COR-L47 (cell line): ENCODE measurements at places on chromosomes 7 and 10.

DNA sequence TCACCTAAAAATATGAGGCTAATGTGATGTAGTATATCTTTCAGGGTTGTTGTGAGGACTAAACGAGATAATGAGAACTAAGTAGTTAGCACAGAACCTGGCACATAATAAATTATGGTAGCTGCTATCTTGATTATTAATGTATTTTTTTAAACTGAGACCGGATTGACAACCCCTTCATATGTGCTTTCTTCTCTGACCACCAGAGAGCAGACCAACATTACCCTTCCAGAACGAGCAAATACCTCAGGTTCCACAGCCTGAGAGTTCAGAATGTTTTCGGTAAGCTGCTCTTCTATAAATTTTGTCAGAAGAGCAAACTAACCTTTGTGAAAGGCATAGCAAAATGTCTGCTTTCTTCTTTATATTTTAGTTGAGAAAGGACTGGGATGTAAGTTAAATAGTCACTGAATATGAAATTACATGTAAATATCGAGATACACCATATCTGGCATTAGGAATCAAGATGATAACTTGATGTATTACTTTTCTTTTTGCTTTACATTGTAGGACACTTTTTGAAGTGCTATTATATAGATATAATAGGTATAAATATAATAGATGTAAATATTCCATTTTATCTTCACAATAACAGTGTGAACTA is 13.6 kb upstream of the BPGM start:
- no peak for DNase-seq

DNA sequence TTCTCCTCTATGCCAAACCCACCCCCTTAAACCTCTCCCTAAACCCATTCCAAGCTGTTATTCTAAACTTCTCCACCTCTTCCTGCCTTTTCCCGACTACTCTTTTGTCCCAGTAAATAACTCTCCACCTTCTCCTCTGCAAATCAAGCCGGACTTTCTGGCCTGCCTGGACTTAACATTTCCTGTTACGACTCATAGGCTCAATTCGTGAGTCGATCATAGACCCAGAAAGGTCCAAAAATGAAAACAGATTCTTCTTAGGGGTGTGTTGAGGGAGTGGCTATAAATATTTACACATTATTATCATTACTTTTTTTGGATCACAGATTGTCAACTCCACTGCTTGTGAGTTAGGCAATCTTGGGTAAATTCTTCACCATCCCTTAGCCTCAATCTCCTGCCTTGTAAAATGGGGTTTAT is 59.0 kb upstream of the HABP2 start:
- no peak for DNase-seq

GRCh38 chr10:14382531-14382930 is 51.8 kb upstream of the FRMD4A start:
- no peak for DNase-seq

- peak; percentile 27 for DNase-seq
Measured at GRCh38 chr7:99325001-99325493, 651 bp upstream of the ARPC1A start.

- DNase-seq, result no peak
Measured at GRCh38 chr10:69831231-69831855, 29.6 kb downstream of the COL13A1 start.

GRCh38 chr10:127860592-127860991 is 32.1 kb downstream of the CLRN3 start:
- DNase-seq, result no peak

DNA sequence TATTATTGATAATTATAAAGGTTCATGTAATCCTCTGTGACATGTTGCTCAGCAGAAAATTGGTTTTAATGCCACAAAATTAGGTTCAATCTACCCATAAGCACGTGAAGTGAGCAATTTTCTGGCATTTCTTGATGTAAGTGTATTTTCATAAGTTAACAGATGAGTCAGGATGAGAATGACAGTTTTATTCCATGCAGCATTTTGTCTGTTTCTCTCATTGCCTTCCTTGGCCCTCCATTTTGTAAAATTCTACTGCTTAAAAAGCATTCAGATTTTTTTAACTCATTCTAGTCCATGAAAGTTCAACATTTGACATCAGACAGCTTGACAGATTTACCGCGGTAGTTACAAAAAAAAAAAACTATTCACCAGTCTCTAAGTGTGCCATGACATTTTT is 4.0 kb upstream of the GFRA1 start:
- DNase-seq, result no peak

DNA sequence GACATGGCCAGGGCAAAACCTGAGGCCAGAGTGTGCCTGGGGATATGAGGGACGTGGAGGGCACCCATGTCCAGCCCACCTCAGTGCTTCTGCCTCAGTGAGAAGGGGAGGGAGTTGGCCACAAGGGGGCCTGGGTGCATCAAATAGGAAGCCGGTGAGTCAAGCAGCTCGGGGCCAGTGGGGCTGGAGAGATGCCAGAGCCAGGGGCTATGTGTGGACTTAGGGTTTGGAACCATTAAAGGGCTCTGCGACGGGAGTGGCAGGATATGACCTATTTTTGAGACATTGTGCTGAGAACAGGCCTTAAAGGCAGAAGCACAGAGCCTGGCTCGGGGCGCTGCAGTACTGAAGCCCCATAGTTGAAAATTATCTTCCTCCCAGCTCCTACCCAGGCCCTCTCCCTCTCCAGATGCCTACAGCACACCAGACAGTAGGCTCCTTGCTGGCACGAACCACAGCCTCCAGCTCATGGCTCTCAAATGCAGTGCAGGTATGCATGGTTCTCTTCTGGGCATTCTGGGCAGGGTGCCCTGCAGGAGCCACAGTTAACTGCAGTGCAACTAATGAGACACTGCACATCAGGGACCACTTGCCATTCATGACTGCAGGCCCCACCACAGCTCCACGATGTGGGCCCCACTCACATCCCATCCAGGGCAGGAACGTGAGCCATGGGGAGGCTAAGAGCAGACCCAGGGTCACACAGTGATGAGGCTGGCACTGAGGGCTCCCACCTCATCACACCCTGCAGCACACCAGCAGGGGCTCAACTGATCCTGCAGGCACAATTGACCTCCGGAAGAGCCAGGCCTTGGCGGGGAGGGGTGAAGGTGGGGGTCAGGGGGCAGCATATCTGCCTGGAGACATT is 7.2 kb upstream of the PGAM2 start:
- peak; percentile 86 for DNase-seq

GRCh38 chr7:108541478-108541877 is 15.5 kb upstream of the PNPLA8 start:
- DNase-seq, result no peak
